ENCODE measurements at places on chromosomes 5 and 9. TPM values are rescaled to one million over a fixed set of nuclear protein-coding genes. Genes with fewer than 3 reads are reported as not detected.

DNA sequence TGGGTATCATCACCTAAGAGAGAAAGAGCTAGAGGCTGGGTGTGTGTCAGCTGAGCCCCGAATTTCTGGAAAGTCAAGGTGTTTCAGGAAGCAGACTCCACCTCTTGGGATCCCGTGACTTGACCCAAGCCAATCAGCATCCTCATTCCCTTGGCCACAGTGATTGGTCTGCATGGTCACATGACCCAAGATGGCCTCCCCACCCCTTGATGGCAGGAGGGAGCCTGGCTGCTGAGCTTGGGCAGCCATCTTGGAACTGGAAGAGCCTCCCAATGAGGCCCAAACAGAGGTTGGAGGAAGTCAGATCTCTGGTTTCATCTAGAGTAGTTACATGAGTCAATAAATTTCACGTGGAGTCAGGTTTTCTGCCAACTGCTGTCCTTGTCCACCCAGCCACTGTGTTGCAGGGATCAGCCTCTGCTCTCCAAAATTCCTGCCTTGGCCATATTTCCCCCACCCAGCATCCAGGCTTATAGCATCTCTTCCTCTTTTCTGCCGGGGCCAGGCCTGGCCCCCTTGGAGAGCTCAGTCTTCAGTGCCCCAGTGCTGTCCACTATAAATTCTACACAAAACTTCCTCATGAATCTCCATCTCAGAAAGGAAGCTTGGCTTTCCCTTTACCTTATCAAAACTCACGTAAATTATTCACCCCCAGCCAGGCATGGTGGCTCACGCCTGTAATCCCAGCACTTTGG is 17.2 kb upstream of the SUSD3 start:
- H3K27me3 ChIP-seq = no peaks in the 10 kb centered on the region
- DNase-seq = no peak
- H3K4me1 ChIP-seq = peaks cover 3% of the 10 kb centered on the region
- no peak overlapping the region for H3K4me3 ChIP-seq
- no peak overlapping the region for H3K27ac ChIP-seq

DNA sequence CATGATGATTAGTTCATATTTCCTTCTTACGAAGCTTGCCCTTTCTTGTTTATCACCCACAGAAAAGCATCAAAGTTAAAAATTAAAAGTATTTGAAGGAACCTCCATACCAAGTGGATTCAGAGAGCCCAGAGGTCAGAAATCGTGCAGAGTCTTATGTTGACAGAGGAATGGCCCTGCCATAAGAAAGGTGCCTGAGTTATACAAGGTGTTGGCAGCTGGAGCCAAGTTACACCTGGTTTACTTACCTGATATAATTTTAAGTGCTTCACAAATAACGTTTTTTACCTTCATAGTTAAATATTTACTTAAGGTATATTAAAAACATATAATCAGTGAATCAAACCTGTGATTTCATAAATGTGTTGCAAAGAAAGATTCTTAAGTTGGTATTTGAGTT is 42.3 kb upstream of the DHFR start:
- no peak overlapping the region for H3K27ac ChIP-seq
- H3K27me3 ChIP-seq = no peaks in the 10 kb centered on the region
- no peak for DNase-seq
- no peaks in the 10 kb centered on the region for H3K4me1 ChIP-seq
- H3K36me3 ChIP-seq = peaks cover 5% of the 10 kb centered on the region

CYLC2 gene
- total RNA-seq = not detected

- no peaks in the 10 kb centered on the region for H3K4me1 ChIP-seq
- no peak overlapping the region for H3K27ac ChIP-seq
- no peak overlapping the region for H3K4me3 ChIP-seq
- H3K36me3 ChIP-seq = peaks cover 4% of the 10 kb centered on the region
Observed at GRCh38 chr5:171299851-171300250, 9.2 kb upstream of the TLX3 start.

- H3K4me1 ChIP-seq = peaks cover 45% of the 10 kb centered on the region
- peaks cover 5% of the 10 kb centered on the region for H3K36me3 ChIP-seq
- DNase-seq = peak; percentile 96
- no peaks in the 10 kb centered on the region for H3K27me3 ChIP-seq
Observed at GRCh38 chr5:141960449-141961323, 2.7 kb upstream of the PCDH12 start.

GRCh38 chr9:3332802-3333201 is 193.0 kb downstream of the RFX3 start:
- H3K27me3 ChIP-seq = no peaks in the 10 kb centered on the region
- peaks cover 2% of the 10 kb centered on the region for H3K4me1 ChIP-seq
- no peaks in the 10 kb centered on the region for H3K36me3 ChIP-seq
- no peak overlapping the region for H3K4me3 ChIP-seq

- H3K4me1 ChIP-seq = peaks cover 9% of the 10 kb centered on the region
- peaks cover 8% of the 10 kb centered on the region for H3K36me3 ChIP-seq
- H3K27ac ChIP-seq = peak within 1 kb of the TSS; percentile 6
- peaks cover 8% of the 10 kb centered on the region for H3K27me3 ChIP-seq
- DNase-seq = peak; percentile 92
Observed at GRCh38 chr5:175478384-175479124, at the start of gene SFXN1. Gene SFXN1, plus strand, starts transcription at chr5:175478560. Its CDS starts 13,544 bp downstream, at chr5:175492104.

- no peaks in the 10 kb centered on the region for H3K36me3 ChIP-seq
- H3K4me3 ChIP-seq = no peak overlapping the region
- no peak for DNase-seq
- no peak overlapping the region for H3K27ac ChIP-seq
- no peaks in the 10 kb centered on the region for H3K4me1 ChIP-seq
- H3K27me3 ChIP-seq = no peaks in the 10 kb centered on the region
Observed at GRCh38 chr5:155616779-155617392, 603.3 kb downstream of the KIF4B start.

- no peaks in the 10 kb centered on the region for H3K4me1 ChIP-seq
- no peak overlapping the region for H3K4me3 ChIP-seq
- no peak overlapping the region for H3K27ac ChIP-seq
Observed at GRCh38 chr5:164431634-164432304, 926.4 kb downstream of the MAT2B start.

GRCh38 chr5:145829708-145830361 is 5.3 kb downstream of the PRELID2 start:
- H3K4me3 ChIP-seq = no peak overlapping the region
- no peaks in the 10 kb centered on the region for H3K36me3 ChIP-seq
- no peaks in the 10 kb centered on the region for H3K27me3 ChIP-seq
- no peak overlapping the region for H3K27ac ChIP-seq
- H3K4me1 ChIP-seq = peaks cover 2% of the 10 kb centered on the region

FLT4 gene
- total RNA-seq = 6.6 TPM

DNA sequence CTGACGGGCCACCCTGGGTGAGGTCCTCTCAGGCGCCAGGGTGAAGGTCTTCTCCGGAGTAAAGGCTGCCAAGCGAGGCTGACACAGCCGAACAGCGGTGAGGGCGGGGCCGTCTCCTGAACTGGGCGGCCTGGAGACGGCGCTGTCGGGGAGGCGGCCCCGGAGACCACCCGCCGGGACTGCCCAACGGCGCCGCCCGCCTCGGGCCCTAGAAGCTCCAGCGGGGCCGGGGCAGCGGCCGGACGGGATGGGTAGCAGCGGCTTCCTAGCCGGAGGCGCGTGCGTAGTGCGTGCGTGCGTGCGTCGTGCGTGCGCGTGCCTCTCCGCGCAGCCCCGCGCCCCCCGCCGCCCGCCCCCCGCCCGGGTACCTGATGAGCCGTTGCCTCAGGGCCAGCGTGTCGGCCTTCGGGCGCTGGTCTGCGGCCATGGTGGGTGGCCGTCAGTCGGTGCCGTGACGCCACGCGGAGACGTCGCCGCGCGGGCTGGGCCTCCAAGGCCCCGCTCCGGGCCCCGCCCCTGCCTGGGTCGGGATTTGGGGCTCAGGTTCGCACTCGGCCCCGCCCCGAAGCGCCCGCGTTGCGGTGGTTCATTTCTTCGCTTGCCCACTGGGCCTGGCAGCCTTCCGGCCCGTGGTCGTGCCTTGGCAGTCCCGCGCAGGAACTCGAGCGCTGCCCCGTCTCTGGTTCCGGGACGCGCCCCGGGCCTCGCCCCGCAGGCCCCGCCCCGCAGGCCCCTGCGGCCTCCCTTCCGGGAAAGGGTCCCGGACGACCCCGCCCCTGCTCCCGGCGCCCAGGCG is at the start of gene PHYKPL:
PHYKPL (minus strand) TSS at position 679 of the 796 bp plus-strand sequence; CDS start at position 427, 252 bp downstream.
- peak; percentile 86 for DNase-seq
- H3K4me3 ChIP-seq = peak within 1 kb of the TSS; percentile 87
- peaks cover 38% of the 10 kb centered on the region for H3K4me1 ChIP-seq
- peaks cover 41% of the 10 kb centered on the region for H3K36me3 ChIP-seq

DCAF12 gene
- total RNA-seq = 18.2 TPM

DNA sequence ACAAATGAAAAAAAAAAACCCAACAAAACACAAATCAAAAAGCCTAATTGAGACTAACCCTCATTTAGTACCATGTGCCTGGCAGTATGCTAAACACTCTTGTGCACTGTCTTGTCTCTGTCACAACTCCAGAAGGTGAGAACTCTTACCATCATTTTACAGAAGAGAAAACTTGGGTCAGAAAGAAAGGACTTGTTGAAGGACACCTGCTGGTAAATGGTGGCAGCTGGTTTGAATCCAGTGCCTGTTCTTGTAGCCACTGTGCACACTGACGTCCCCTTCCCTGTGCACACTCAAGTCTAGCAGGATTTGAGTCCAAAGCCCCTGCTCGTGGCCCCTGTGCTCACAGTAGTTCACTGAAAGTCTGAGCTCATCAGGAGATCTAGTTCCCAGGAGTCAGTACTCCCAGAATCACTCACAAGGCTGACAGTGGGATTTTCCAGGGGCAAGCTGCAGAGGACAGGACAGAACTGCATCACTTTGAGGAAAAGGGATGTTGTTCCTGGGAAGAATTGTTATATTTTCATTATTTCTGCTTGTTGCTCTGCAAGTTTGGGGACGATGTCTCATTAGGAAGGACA is 43.0 kb upstream of the HSD17B4 start:
- H3K4me3 ChIP-seq = no peak overlapping the region
- H3K36me3 ChIP-seq = no peaks in the 10 kb centered on the region
- peaks cover 5% of the 10 kb centered on the region for H3K4me1 ChIP-seq
- H3K27ac ChIP-seq = no peak overlapping the region
- DNase-seq = no peak

DNA sequence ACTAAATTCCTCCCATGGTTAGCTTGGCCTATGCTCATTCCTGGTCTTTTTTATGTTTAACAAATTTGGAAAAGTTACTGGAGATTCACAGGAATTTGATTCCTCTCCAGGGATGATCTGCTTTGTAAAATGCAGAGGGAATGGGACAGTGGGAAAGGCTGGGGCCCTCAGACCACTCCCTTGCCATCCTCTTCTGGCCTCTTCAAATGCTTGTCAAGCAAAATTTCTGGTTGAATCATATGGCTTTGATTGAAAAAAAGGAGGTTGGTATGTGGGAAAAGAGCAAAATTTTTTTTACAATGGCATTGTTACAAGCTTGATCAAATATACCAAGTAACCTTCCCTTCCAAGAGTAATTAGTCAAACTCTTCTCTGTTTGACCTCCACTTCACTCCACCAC is 225.1 kb downstream of the PIK3R1 start:
- H3K27ac ChIP-seq = no peak overlapping the region
- H3K27me3 ChIP-seq = no peaks in the 10 kb centered on the region
- H3K4me3 ChIP-seq = no peak overlapping the region
- H3K4me1 ChIP-seq = peaks cover 6% of the 10 kb centered on the region
- H3K36me3 ChIP-seq = no peaks in the 10 kb centered on the region

- H3K27ac ChIP-seq = no peak overlapping the region
- H3K36me3 ChIP-seq = no peaks in the 10 kb centered on the region
- H3K27me3 ChIP-seq = no peaks in the 10 kb centered on the region
- no peak overlapping the region for H3K4me3 ChIP-seq
- no peak for DNase-seq
Observed at GRCh38 chr5:96668725-96669124, 6.5 kb downstream of the CAST start.
